CD4-positive, alpha-beta T cell treated with Interleukin-4 for 1 hour (primary cell): ENCODE measurements at places on chromosomes 7 and 10.

DNA sequence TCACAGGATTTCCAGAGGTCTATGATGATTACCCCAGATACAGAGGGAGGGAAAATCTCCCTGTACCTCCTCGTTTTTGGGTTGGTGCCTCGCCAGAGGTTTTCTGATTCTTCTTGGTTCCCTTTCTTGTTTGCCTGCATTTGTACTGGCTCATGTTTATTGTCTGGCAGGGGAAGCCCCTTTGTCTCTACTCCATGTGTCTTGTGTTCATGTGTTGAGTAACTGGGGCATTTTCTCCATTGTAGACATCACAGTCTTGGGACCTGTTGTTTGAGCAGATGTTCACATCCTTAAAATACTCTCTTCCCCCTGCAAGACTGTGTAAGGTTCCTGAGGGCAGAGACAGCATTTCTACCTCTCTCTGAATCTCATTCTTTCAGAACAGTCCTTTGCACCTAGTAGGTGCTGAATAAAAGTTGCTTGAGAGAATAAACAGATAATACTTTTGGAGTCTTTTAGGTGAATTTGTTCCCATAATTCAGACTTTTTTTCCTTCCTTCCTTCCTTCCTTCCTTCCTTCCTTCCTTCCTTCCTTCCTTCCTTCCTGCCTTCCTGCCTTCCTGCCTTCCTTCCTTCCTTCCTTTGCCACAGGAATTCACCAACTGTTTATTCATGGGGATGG lies 25.1 kb downstream of the CDK14 start:
- peak; percentile 35 for DNase-seq

DNA sequence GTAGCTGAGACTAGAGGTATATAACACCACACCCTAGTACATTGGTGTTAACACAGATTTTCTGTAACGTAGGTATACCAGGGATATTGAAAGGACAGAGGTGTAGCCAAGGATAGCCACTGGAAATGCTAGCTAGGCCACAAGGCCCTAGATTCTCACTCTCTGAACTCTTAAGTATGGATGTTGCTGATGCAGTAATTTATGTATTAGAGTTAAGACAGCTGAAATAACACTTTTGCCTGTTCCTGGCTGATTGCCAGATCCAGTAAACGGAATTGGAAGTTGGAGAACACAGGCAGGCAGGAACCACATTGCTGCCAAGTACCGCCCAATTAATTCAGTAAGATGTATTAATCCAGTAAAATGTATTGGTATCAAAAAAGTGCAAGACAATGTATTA lies 1.8 kb downstream of the CALU start:
- no peak for DNase-seq

GRCh38 chr7:138978541-138979184 lies 2.5 kb downstream of the KIAA1549 start:
- DNase-seq, result no peak

DNA sequence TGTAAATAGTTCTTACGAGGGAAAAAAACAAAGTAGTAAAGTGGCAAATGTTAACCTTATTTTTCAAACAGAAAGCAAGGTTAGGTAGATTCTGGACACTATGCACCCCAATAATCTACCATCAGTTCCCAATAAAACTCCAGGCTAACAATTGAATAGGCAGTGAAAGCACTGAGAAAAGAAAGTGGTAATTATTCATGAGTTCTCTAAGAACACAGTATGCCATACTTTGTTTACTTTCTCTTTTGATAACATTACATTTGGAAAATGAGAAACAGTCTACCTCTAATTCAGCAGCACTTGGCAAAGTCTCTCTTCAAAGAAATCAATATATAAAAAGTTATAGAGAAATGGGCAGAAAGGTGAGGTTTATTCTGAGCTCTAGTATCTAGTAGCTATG lies 18.4 kb downstream of the TM9SF3 start:
- no peak for DNase-seq

- no peak for DNase-seq
Observed at GRCh38 chr7:135414850-135415439, 95.0 kb downstream of the CNOT4 start.

DNA sequence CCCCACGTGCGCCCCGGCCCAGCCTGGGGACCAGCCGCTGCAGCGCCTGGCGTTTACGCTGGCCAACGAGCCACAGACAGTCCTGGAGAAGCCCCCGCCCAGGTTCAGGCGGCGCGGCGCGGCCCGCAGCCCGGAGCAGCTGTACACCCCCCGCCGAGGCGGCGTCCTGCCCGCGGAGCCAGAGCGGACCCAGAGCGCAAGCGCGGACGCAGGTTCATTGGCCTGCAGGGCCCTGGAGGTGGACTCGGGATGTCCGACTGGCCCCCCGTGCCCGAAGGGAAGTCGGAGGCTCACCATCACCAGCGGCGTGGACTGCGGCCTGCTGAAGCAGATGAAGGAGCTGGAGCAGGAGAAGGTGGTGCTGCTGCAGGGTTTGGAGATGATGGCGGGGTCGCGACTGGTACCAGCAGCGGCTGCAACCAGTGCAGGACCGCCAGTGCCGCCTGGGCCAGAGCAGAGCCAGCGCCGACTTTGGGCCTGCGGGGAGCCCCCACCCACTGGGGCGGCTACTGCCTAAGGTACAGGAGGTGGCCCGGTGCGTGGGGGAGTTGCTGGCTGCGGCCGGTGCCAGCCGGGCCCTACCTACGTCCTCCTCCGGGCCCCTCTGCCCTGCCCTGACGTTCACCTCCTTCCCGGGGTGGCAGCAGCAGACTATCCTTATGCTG lies 72.0 kb upstream of the KCTD7 start:
- DNase-seq, result no peak

DNA sequence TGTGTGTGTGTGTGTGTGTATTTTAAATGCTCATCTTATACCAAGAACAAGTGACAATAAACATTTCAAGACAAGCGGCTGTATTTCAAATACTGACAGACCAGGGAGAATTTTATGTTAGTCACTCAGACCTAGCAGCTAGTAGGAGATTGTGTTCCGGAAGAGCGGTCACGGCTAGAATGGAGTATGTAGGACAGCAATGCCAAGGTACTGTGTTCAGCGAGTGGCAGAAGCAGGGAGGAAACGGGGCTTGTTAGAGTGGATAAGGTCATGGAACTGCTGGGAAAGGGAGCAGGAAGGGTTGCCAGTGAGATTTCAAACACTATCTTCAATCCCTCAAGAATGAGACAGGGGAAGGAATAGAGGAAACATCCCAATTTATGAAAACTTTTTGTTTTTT lies 260.5 kb upstream of the PITRM1 start:
- no peak for DNase-seq

DNA sequence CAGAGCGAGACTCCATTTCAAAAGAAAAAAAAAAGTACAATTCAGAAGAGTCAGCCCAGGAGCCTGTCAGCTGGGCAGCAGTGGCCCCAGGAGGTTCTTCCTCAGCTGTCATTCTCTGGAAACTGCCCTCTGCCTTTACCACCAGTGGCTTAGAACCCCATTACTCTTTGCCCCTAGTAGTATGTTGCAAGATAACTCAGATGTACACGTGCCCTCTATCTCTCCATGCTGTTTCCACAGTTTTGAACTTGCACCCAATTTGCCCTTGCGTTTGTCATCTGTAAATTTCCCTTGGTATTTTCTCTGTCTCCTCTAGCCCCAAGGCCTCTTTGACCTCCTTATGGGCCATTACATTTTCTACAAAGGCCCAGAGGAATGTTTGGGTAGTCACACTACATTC lies 56.7 kb upstream of the PRKAR2B start:
- no peak for DNase-seq

DNA sequence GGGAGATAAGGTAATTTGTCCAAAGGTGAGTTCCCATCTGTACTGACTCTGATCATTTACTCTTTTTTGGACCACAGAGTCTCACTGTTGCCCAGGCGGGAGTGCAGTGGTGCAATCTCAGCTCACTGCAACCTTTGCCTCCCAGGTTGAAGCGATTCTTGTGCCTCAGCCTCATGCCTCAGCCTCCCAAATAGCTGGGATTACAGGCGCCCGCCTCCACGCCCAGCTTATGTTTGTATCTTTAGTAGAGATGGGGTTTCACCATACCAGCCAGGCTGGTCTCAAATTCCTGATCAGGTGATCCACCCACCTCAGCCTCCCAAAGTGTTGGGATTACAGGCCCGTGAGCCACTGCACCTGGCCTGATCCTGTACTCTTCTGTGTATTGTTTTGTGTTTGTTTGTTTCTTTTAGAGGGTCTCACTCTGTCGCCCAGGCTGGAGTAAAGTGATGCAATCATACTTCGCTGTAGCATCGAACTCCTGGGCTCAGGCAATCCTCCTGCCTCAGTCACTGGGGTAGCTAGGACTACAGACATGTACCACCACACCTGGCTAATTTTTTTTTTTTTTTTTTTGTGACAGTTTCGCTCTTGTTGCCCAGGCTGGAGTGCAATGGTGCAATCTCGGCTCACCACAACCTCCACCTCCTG lies 2.4 kb downstream of the NOLC1 start:
- no peak for DNase-seq

DNA sequence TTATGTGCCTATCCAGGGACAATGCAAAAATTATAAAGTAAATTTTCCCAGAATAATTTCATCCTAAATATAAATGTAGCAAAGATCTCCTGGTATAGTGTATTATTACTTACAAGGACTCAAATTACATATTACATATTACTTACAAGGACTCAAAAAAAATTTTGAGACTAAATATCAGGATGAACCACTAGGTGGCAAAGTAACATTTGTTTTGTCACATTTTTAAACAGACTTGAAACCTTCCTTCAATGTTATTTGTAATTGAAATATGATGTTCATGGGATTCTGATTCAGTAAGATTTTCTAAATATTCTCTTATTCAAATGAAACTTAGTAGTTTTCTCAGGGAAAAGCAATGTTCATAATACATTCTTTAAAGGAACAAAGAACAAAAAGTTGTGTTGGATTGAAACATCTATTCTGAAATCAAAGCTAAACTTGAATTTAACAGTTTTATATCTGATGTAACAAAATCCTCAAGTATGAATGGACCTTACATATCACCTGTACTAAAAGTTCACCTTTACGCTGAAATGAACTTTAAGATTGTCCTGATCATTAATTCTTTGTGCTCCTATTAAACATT lies 74.3 kb upstream of the GNAI1 start:
- no peak for DNase-seq

DNA sequence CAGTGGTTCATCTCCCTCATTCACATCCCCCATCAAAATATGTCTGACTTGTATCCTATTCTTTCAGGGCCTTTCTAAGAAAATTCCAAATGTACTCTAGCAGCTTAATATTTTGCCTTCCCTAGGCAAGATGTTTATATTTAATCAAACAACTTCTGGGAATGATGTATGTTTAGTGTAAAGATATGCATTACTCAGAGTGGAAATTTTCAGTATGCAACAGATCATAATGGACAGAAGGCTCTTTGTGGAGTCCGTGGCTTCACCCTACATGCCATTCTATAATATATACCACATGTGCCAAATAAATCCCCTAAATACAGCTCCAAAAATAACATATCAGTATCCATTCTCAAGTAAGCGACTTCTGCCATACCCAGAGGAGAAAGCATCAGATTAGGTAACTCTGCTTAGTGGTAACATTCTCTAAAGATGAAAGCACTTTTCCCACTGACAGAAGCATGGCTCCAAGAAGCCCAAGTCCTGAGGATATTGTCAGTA lies 316.6 kb downstream of the KCNMA1 start:
- no peak for DNase-seq

GRCh38 chr7:18978108-18978495 lies 139.3 kb downstream of the TWIST1 start:
- DNase-seq, result no peak

GRCh38 chr7:693280-693679 lies 33.2 kb upstream of the DNAAF5 start:
- DNase-seq, result no peak

DNA sequence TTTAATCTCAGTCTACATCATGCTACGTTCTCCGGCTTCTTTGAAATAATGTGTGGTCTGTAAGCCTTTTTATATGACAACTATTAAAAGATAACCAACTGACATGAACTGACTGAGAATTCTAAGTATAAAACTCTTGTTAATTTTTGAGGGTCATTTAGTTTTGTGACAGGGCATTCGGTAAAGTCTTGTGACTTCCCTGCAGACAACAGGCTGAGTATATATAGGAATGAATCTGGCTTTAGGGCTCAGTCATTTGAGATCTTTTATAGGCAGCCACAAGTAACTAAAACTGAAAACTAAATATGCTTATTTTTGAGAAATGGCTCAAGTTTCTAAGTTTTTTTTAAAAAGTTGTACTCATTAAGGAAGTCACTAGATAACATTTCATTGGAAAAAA lies 62.5 kb upstream of the SCIN start:
- no peak for DNase-seq

DNA sequence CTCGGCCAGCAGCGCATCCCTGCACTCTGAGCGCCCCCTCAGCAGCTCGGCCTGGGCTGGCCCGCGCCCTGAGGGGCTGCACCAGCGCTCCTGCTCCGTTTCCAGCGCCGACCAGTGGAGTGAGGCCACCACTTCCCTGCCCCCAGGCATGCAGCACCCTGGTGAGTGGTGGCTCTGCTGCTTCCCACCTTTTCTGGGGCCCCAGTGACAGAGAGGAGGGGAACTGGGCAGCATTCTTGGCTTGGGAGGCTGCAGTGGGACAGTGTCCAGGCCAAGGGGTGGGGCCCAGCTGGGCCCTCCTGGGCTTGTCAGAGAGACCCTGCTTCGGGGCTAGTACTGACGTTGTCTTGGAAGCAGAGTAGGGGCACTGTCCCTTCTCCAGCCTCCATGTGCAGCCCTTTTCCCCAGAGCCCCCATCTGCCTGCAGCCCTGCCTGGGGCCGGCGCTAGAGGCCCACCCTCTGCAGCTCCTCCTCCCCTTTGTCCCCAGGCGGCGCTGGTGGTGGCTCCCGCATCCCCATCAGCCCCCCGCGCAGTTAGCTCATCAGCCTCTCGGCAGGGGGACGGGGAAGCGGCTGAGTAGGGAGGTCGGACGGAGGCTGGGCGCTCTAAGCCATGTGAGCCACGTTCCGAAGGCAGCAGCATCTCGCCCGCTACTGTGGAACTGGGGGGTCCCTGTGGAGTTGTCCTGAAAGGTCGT lies 29.2 kb downstream of the GBX1 start:
- no peak for DNase-seq

DNA sequence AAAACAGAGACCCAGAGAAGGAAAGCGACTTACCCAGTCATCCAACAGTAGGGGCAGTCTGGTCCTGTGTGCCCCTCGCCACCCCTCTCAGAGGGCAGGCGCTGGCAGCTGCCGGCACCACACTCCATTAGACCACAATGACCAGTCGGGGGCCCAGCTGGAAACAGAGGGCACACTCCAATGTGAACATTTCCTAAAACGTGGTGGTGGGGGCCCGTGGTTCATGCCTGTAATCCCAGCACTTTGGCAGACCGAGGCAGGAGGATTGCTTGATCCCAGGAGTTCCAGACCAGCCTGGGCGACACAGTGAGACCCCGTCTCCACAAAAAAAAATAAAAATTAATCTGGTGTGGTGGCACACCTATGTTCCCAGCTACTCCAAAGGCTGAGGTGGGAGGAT lies 912 bp upstream of the OAT start:
- DNase-seq, result no peak
